ENCODE measurements at places on chromosomes 4 and X.

- DNase-seq, result no peak
Observed at GRCh38 chrX:623599-624315, 6.8 kb upstream of the SHOX start.

GRCh38 chr4:173493041-173493440, 37.0 kb downstream of the HAND2 start:
- no peak for DNase-seq

DNA sequence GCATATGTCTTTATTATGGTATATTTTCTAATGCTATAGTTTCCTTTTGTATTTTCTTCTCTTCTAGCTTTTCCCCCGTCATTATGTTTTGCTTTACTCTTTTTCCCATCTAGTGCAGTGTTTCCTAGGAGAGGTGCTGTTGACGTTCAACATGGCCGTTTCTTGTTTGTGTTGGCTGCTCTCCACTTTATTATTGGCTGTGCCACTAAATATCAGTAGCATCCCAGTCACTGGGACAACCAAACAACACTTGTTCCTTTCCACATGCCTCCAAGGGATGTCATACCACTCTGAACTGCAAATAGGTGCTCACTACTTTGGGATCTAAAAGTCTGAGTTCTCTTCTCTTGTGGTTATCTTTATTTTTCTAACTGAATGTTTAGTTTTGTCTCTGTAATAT, 26.5 kb downstream of the GBA3 start:
- no peak for DNase-seq

- DNase-seq, result no peak
Observed at GRCh38 chrX:110915111-110915510, 119.5 kb upstream of the CHRDL1 start.

GRCh38 chr4:154312246-154312645, 179.4 kb downstream of the DCHS2 start:
- DNase-seq, result no peak

DNA sequence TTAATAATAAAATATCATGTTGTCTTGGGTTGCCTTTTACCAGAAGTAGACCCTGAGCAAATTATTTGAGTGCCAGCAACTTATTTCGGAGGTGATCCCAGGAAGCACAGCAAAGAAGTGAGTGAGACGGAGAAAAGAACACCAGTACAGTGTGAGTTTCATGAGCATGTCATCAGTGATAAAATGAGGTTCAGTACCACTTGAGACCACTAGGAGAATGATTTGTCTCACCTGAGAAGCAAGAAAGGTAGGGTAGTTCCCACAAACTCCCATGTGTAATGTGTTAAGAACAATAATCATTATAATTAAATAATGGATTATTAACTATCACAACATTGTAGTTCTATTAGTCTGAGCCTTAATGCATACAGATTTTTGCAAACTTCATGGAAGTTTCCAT, 112.8 kb upstream of the DMD start:
- DNase-seq, result no peak

GRCh38 chr4:141565379-141566089, 70.8 kb upstream of the IL15 start:
- no peak for DNase-seq

- no peak for DNase-seq
Observed at GRCh38 chr4:174983128-174983750, 65.1 kb downstream of the ADAM29 start.

DNA sequence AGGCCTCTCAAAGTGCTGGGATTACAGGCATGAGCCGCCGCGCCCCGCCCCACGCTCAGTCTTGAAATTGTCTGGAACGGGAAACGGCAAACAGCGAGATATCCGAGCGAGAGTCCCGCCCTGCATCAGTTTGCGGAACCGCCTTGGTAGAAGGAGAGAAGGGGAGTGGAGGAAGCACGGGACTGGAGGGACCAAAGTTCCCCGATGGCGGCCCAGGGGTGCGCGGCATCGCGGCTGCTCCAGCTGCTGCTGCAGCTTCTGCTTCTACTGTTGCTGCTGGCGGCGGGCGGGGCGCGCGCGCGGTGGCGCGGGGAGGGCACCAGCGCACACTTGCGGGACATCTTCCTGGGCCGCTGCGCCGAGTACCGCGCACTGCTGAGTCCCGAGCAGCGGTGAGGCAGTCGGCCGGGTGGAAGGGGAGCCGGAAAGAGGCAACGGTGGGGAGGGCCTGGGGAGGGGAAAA, at the start of gene BST1:
Gene BST1 (plus strand): TSS at position 125 of the 463 bp plus-strand sequence. CDS start 80 bp downstream, at position 205.
- DNase-seq, result peak; percentile 10
